ENCODE measurements at places on chromosomes 11 and 22.

- H3K27ac ChIP-seq: no peak overlapping the region
- no peak for DNase-seq
- H3K36me3 ChIP-seq: no peaks in the 10 kb centered on the region
- H3K4me3 ChIP-seq: no peak overlapping the region
These were observed 99.7 kb upstream of the MTNR1B start for GRCh38 chr11:92869716-92870115.

DNA sequence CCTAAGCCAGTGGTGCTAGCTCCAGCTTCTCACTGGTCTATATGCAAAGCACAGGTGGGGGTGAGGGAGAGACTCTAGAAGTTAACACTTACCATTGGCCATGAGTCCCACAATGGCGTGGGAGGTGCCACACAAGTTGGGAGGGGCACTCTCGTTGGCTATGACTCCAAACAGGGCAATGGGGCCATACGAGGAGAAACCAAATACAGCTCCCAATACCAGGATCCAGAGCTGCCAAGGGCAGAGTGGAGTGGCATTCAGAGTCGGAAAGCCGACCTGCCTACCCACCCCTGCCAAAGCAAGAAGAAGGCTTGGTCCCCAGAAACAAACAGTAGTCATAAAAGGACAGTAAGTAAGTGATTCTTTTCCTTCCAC is 5.6 kb downstream of the SLC37A4 start:
- H3K4me1 ChIP-seq: peaks cover 31% of the 10 kb centered on the region
- DNase-seq: no peak

GRCh38 chr22:47813661-47814060 is 1051.2 kb downstream of the TBC1D22A start:
- H3K27ac ChIP-seq: no peak overlapping the region
- H3K4me1 ChIP-seq: no peaks in the 10 kb centered on the region
- no peak overlapping the region for H3K4me3 ChIP-seq
- peaks cover 2% of the 10 kb centered on the region for H3K27me3 ChIP-seq
- H3K36me3 ChIP-seq: no peaks in the 10 kb centered on the region

DNA sequence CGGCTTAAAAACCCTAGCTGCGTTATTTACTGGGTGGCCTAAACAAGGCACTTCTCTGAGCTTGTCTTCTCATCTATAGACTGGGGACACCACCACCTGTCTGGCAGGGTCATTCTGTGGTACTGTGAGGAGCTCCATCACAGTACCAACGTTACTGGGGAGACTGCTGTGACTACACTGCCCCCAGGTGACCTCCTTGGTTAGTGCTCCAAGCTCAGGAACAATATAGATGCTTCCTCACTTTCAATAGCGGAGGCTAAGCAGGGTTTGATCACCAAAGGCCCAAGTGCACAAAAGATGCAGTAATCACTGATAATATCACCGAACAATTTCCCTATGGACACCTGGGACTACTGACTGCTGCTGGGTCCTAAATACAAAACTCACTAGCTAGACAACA is 18.8 kb downstream of the PRPF19 start:
- H3K4me3 ChIP-seq: no peak overlapping the region
- no peak for DNase-seq
- peaks cover 7% of the 10 kb centered on the region for H3K4me1 ChIP-seq
- peaks cover 10% of the 10 kb centered on the region for H3K36me3 ChIP-seq
- no peak overlapping the region for H3K27ac ChIP-seq

DNA sequence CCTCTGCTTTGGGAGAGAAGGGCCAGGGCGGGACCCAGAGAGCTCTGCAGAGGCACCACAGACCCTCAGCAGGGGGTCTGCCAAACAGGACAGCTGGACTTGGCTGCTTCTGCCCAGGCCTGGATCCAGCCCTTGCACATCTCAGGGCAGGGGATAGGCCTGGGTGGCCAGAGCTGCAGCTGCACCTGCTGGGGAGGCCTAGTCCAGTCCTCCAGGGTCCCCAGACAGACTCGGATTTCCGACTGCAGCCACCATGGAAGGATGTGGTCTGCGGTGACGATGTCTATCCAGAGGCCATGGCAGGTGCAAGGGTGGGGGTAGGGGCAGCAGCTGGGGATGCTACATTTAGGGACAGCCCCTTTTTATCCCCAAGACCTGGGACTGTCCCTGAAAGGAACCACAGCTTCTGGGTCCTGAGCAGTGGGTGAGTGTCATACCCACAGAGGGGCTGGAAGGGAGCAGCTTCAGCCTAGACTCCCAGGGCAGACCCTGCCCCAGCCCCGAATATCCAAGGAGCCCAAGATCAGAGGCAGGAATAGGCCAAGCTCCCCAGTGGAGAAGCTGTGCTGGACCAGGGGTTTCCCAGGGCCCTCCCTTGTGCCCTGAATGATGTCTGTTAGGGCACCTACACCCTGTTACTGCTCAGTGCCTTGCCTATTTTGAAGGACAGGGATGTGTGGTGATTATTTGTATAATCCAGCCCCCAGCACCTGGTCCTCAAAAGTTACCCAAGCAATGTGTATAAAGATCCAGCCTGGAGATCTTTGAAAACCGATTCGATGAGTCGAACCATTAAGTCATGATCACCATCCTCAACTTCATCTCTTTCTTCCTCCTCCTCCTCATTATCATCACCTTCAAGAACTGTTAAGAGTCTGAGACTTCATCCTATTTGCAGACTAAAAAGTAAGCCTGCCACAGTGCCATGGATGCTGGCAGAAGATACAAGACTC is 2.5 kb upstream of the IGLL5 start:
- no peak for DNase-seq
- no peaks in the 10 kb centered on the region for H3K36me3 ChIP-seq
- H3K27ac ChIP-seq: no peak overlapping the region
- H3K4me3 ChIP-seq: no peak overlapping the region
- peaks cover 21% of the 10 kb centered on the region for H3K27me3 ChIP-seq

DNA sequence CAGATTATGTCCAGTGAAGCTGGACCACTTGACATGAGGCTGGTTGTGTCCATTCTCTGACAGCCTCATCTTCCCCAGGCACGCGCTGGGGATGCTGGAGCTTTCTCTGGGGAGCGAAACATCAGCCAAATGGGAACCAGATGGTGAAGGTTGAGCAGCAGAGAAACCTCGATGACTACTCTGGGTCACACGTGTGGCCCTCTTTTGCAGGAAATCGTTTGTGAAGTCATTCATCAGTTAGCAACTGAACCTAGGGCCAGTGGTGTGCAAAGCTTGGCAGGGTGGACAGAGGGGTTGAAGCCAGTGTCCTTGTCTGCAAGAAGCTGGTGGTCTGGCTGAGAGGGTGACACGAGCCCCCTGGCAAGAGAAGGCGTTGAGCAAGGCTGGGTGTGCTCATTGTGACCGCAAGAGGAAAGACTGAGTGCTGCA is 109.8 kb downstream of the ZBTB16 start:
- H3K4me1 ChIP-seq: peaks cover 39% of the 10 kb centered on the region
- DNase-seq: no peak
- H3K36me3 ChIP-seq: no peaks in the 10 kb centered on the region
- no peak overlapping the region for H3K4me3 ChIP-seq

DNA sequence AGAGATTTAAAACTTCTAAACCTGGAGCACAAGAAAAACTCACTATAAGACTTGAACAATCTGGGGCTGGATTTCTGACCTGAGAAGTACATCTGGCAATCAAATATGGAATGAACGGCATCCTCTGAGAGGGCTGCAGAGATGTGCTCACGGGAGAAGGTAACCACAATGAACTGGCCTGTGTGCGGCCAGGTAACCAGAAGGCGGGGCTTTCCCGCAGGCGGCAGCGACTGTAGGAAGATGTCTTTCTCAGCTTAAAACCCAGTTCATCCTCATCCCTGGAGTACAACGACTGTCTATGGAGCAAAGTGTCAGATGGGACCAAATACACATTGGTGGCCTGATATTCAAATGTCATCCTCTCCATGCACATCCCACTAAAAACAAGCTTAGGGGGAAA is 24.5 kb downstream of the MICAL3 start:
- H3K27ac ChIP-seq: peak overlapping the region; percentile 88
- H3K27me3 ChIP-seq: no peaks in the 10 kb centered on the region
- DNase-seq: no peak

- no peak overlapping the region for H3K4me3 ChIP-seq
- H3K27me3 ChIP-seq: no peaks in the 10 kb centered on the region
- peaks cover 2% of the 10 kb centered on the region for H3K36me3 ChIP-seq
- no peaks in the 10 kb centered on the region for H3K4me1 ChIP-seq
- no peak for DNase-seq
These were observed 105.8 kb downstream of the PRMT3 start for GRCh38 chr11:20493340-20493739.

DNA sequence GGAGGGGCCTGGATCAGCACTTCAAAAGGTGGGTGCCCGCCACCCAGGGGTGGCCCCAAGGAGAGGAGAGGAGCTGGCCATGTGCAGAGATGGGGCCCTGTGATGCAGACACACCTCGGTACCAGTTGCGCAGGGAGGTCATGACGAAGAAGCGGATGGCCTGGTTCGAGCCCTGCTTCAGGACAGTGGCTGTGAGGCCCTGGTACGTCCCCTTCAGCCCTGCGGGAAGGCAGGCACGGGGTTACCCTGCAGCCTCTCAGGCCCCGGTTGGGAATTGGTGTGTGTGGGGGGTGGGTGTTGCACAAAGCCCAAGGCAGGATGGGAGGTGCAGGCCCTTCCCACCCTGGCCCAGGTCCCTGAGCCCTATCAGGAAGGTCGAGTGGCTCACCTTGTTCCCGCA is 1.8 kb downstream of the SLC25A1 start:
- no peak for DNase-seq
- peaks cover 22% of the 10 kb centered on the region for H3K4me1 ChIP-seq
- H3K36me3 ChIP-seq: peaks cover 2% of the 10 kb centered on the region
- no peak overlapping the region for H3K27ac ChIP-seq
- H3K4me3 ChIP-seq: peak overlapping the region; percentile 76

- no peaks in the 10 kb centered on the region for H3K36me3 ChIP-seq
- peaks cover 4% of the 10 kb centered on the region for H3K27me3 ChIP-seq
- H3K4me1 ChIP-seq: peaks cover 6% of the 10 kb centered on the region
- DNase-seq: no peak
These were observed 1133.4 kb upstream of the CCDC90B start for GRCh38 chr11:84419616-84420015.

DNA sequence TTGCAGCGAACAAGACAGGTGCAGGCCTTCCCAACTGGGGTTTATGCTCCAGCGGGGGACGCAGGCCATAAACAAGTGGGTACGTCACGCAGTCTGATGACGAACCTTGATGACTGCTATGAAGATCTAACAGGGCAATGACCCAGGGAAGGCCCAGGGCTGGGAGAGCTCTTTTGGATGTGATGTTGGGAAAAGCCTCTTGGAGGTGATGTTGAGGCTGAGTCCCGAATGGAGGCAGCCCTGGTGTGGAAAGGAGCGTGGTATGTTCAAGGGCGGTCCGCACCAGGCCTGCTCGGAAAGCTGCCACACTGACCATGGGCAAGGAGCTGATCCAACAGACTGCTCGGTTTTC is 5.8 kb downstream of the FADS2 start:
- peaks cover 15% of the 10 kb centered on the region for H3K36me3 ChIP-seq
- H3K4me3 ChIP-seq: no peak overlapping the region
- no peak for DNase-seq
- H3K27ac ChIP-seq: peak overlapping the region; percentile 80
- no peaks in the 10 kb centered on the region for H3K27me3 ChIP-seq

- H3K36me3 ChIP-seq: peaks cover 21% of the 10 kb centered on the region
- H3K27ac ChIP-seq: no peak overlapping the region
- H3K27me3 ChIP-seq: no peaks in the 10 kb centered on the region
- peaks cover 20% of the 10 kb centered on the region for H3K4me1 ChIP-seq
- H3K4me3 ChIP-seq: no peak overlapping the region
- DNase-seq: no peak
These were observed 12.6 kb upstream of the CHKA start for GRCh38 chr11:68133761-68134160.

- peaks cover 1% of the 10 kb centered on the region for H3K36me3 ChIP-seq
- peaks cover 6% of the 10 kb centered on the region for H3K4me1 ChIP-seq
- H3K4me3 ChIP-seq: no peak overlapping the region
- H3K27ac ChIP-seq: no peak overlapping the region
These were observed 16.8 kb downstream of the TPST2 start for GRCh38 chr22:26573026-26573662.

DNA sequence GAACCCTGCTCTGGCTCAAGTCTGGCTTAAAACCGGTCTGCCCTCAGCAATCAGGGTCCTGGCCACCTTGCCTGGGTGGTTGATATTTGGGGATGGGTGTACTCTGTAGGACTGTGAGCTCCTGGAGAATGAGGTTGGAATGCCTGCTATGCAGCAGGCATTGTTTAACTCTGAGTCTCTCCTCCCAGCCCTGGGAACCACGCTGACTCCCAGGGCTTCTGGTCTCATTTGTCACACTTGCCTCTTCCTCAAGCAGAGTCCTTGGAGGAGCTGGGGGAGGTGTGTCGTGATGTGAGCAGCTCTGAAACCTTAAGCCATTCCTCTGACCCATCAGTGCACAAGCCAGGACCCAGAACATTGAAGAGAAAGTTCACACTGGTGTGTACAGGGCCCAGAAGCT is 340.1 kb downstream of the MN1 start:
- peaks cover 6% of the 10 kb centered on the region for H3K27me3 ChIP-seq
- H3K36me3 ChIP-seq: no peaks in the 10 kb centered on the region
- peak overlapping the region; percentile 93 for H3K27ac ChIP-seq
- no peak overlapping the region for H3K4me3 ChIP-seq

DNA sequence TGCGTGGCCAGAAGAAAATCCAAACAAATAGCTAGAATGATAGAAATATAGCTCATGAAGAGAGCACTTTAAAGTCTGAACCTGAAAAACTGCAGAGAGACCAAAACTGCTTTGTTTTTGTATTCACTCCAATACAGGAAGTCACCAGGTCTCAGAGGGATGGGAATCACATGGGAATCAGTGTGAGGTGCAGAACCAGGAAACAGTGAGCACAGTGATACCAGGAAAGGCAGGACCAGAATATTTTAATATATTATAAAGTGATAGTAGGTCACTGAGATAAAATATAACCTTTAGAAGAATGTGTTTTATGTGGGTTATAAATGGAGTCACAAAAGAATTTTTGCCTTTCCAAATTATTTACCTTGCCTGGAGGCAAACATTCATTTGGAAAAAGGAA is 277.3 kb downstream of the CASP12 start:
- DNase-seq: no peak
- H3K36me3 ChIP-seq: no peaks in the 10 kb centered on the region
- H3K27ac ChIP-seq: no peak overlapping the region
- H3K4me3 ChIP-seq: no peak overlapping the region
- H3K4me1 ChIP-seq: no peaks in the 10 kb centered on the region

- DNase-seq: no peak
- H3K27ac ChIP-seq: no peak overlapping the region
- peaks cover 2% of the 10 kb centered on the region for H3K36me3 ChIP-seq
- H3K4me3 ChIP-seq: peak overlapping the region; percentile 19
These were observed 3.4 kb downstream of the KCNK7 start for GRCh38 chr11:65591939-65592857.
